ENCODE measurements at places on chromosomes 7 and 10.

- no peak for DNase-seq
Measured at GRCh38 chr7:99557940-99558305, 519 bp upstream of the ZNF655 start.

DNA sequence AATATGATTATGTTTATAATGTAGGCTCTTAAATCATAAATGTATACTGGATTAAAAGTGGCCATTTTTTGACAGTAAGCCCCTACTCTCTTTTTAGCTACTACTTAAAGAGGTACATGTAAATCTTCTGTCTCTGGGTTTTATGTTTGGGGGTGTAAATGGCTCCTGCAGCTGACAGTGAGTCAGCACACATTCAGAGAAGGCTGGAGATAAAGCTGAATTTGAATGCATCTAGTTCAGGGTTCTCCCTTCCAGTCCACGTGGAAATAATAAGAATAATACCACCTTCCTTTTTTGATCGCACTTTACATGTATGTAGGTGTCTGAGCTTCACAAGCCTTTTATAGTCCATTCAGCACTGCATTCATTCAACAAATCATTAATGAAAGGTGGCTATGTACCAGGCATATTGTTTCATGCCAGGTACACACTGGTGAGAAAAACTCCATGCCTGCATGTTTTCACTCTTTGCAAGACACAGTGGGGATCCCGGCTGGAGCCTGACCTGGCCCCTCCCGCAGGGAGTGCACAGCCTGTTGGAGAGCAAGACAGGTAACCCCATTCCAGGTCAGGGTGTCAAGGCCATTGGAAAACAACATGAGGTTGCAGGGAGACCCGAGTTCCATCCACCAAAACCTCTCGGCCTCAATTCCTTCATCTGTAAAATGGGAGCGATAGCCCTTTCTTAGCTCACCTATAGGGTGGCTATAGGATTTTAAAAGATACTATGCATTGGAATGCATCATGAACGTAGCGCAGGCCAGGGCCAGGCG is 107.5 kb upstream of the ANLN start:
- DNase-seq, result no peak

DNA sequence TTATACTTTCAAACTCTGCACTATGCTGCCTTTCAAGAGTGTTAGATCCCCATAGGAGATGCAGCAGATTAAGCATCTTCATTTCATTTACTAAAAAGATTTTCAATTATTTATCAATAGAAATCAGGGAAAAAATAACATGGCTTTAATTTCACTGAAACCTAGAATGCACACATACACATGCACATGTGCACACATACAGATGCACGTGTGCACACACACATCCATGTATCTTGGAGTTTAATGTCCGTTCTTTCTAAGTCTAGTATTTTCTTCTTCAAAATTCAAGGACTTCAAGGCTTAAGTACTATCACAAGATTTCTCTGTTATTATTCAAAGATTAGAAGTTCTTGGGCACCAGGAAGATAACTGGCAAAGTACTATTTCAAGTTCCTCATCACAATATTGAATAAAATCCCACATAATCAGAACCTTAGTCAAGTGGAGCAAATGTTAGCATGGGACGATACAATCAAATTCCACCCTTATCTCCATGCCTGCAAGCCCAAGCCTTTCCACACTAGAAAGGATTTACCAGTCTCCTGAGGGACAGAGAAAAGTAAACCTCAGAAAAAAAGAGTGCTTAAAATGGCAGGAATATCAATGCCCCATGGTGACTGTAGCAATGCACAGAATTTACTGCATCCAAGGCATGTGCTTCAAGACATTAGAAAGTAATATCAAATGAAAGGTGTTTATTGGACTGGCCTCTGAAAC is 494.4 kb downstream of the XPNPEP1 start:
- DNase-seq, result no peak

- no peak for DNase-seq
Measured at GRCh38 chr7:100360135-100360854, 2.4 kb downstream of the PILRB start.

DNA sequence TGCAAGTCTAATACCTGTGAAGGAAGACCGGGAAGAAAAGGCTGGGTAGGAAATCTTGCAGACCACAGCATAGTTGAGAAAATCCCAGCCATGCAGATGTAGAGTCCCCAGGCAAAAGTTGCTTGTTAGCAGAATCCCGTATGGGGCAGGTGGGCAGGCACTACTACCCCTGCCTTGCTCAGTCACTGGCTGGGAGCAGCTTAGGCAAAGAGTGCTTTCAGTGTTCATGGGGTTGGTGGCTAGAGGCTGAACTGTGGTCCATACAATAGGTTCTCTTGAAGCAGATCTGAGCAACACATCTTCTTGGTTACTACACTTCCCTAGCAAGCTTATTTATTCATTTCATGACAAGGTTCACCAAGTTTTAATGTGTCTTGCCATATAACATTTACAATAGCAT is 92.6 kb downstream of the AHCYL2 start:
- no peak for DNase-seq

- DNase-seq, result no peak
Measured at GRCh38 chr10:2202401-2202800, 465.1 kb upstream of the ADARB2 start.

- no peak for DNase-seq
Measured at GRCh38 chr10:80753612-80754011, 215.9 kb downstream of the SH2D4B start.

GRCh38 chr10:31100115-31100601 is 68.5 kb upstream of the ZNF438 start:
- DNase-seq, result no peak

GRCh38 chr7:155864991-155865690 is 52.9 kb upstream of the SHH start:
- DNase-seq, result no peak

DNA sequence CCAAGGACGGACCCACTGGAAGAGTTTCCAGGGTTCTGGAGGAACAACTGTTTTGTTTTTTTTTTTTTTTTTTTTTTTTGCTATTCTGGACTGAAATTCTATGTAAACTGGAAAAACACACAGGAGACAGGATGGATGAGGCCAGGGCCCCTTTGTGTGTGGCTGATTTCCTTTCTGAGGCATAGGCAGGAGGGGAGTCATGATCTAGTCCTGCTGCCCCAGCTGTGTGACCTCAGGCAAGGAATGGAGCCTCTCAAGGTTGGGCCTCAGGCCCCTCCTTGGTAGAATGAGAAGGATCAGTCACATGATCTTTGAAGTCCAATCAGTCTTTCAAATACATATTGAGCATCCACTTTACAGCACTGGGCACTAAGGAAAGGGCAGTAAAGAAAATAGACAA is 87.6 kb downstream of the SH3PXD2A start:
- DNase-seq, result no peak

GRCh38 chr7:140594131-140594691 is 46.4 kb downstream of the DENND2A start:
- no peak for DNase-seq

- no peak for DNase-seq
Measured at GRCh38 chr10:85673270-85673669, 693.3 kb downstream of the GRID1 start.

DNA sequence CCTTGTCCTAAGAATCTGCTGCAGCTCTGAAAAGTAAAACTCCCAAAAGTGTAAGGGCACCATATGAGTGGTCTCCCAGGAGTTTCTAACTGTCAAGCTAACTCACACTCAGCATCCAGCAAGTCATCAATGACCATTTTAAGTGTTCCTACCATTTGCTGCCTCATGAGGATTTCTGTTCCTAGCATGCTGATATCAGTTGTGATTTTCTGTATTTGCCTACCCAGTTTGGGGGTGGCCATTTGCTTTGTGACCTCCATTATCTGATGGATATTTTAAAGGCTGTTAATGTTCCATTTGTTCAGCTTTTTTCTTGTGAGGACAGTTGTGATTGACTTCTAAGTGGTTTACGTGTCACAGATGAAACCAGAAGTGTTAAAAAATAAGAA is 2.9 kb downstream of the FAM24B start:
- DNase-seq, result no peak

DNA sequence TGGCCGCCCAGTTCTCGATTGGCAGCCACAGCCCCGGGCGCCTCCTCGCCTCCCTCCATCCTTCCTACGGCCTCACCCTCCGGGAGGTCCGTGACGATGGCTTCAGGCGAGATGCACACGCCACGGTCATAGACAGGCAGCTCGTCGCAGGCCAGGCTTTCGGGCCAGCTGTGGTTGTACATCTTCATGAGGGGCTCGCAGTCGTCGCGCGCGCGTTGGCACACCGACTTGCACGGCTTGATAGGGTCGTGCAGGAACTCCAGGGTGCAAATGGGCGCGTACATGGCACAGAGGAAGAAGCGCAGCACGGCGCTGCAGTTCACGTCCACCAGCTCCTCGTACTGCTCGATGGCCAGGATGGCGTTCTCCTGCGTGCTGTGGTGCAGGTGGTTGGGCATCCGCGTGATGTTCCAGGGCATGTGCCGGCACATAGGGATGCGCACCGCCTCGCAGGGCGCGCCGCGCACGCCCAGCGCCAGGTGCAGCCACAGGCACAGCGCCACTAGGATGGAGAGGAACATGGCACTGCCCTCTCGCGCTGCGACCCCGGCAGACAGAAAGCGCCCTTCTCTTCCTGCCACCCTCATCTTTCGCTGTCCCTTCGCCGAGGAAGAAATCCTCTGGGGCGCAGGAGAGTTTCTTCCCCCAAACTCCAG is 472 bp downstream of the SFRP4 start:
- DNase-seq, result no peak

GRCh38 chr7:19554581-19554980 is 154.3 kb downstream of the POLR1F start:
- DNase-seq, result no peak

DNA sequence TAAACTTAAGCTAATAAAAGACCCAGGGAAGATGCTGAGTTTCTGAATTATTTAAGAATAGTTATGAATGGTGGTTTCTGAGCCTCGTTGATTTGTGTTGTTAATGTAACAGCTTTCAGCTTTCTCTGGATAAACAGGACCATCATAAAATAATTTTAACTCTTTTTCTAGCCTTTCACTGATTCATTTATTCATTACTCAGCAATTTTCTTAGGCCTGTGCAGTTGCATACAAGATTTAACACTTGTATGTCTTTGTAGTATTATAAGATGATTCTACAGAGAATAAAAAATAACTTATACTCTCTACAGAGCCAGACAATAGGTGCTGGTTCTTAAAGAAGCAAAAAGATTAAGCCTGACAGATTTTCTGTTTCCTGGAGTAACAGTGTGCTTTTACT is 29.3 kb downstream of the TMEM196 start:
- no peak for DNase-seq

- no peak for DNase-seq
Measured at GRCh38 chr7:74625446-74625845, 32.1 kb upstream of the GTF2I start.

DNA sequence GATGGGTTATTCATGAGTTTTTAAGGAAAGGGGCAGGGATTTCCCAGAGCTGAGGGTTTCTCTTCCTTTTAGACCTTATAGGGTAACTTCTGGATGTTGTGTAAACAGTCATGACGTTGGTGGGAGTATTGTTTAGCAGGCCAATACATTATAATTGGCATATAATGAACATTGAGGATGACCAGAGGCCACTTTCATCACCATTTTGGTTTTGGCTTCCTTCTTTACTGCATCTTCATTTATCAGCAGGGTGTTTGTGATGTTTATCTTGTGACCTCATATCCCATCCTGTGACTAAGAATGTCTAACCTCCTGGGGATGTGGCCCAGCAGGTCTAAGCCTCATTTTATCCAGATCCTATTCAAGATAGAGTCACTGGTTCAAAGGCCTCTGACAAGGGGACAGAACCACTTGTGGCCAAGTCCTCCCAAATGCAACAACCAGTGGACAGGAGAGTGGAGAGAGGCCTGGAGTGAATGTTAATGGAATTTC is 77.3 kb upstream of the RPA3 start:
- DNase-seq, result no peak

DNA sequence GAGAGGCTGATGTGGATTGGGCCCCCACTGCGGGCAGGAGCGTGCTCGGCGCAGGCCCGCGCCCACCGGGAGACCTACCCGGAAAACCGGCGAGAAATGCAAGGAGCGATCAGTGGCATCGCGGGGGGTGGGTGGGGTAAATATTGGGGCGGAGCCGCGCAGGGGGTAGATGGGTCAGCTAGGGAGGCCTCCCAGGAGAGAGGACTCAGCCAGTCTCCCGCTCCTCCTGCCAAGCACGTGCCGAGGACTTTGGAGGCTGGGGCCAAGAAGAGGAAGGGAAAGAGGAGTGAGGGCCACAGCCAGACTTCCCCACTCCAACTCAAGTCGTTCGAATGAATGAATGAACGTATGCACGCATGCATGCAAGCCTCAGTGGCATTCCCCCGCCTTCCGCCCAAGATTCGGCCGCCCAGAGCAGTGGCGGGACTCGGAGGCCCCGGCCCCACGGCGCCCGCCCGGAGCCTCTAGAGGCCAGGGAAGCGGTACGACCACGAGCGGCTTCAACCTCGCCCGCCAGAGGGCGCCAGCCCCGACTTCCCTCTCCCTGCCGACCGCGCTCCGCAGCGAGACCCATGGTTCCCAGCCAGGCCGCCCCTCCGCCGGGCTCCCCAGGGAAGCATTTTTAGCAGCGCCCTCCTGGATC is 3.6 kb downstream of the NPM3 start:
- peak; percentile 72 for DNase-seq

- no peak for DNase-seq
Measured at GRCh38 chr7:99033765-99034164, 110.1 kb downstream of the SMURF1 start.

DNA sequence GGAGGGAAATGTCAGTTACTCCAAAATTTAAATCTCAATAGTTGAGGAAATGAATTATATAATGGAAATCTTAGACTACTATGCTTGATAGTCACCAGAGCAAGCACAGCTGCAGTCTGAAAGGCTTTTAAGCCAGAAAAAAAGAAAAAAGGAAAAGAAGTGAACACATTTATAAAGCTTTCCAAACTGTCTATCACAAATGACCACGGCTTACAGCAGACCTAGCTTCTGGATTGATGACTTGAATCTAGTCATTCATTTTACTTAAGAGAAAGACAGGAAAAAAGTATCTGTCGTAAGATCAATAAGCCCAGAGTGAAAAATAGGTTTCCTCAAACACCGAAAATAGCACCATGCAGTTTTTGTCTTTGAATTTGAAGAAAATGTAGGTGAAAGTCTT is 67.9 kb upstream of the OGDHL start:
- no peak for DNase-seq

DNA sequence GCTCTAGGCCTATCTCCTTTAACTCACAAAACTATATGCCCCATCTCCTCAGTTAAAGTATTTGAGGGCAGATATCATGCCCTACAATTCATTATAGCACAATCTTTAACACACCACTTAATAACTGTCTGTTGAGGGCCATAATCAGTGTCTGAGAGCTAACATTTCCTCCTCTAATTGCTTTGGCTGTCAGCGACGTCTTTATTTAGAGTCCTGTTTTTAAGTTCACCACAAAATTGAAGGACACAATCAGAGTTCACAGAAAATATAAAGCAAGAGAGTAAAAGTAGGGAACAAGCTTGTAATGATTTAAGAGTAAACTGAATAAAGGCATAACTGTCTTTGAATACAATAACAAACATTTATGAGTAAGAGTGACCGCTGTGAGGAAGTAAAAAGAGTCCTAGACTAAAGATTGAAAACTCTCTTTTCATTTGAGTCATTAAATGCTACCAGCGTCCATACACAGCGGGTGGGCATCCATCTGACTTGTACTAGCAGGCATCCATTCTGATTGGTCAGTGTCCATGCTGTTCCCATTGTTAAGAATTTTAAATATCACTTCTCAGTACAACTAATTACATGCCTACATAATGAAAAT is 38.4 kb upstream of the ABCB4 start:
- DNase-seq, result no peak

GRCh38 chr10:101571271-101571925 is 16.7 kb downstream of the POLL start:
- DNase-seq, result no peak
